ENCODE measurements at places on chromosomes 7 and 10.

- DNase-seq: no peak
Observed at GRCh38 chr7:41445946-41446345, 256.9 kb downstream of the INHBA start.

GRCh38 chr10:25575343-25575742 lies 358.7 kb upstream of the MYO3A start:
- DNase-seq: no peak

GRCh38 chr10:14560274-14560673 lies 214.4 kb downstream of the FAM107B start:
- DNase-seq: peak; percentile 59

- no peak for DNase-seq
Observed at GRCh38 chr10:121462281-121462680, 136.0 kb downstream of the FGFR2 start.

- DNase-seq: peak; percentile 91
Observed at GRCh38 chr7:73429215-73429614, 4.4 kb upstream of the FZD9 start.

GRCh38 chr10:119340893-119341458 lies 133.6 kb downstream of the GRK5 start:
- DNase-seq: no peak

DNA sequence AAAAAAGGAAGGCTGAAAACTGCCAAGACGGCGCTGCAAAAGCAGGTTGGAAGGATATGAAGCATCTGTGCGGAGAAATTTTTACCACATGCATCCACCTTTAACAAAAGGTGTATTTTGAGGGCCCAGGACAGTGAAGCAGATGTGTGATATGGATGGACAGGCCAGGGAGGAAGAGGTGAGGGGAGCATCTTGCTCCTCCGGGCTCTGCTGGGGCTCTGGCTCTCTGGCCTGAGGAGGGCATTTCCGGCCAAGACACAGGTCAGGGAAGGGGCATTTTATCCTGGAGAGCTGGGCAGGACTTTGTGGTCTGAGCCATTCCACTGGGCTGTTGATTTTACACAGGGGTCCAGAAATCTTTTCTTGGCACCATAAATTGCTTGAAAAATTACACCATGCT lies 175.1 kb downstream of the ZMYND11 start:
- no peak for DNase-seq

DNA sequence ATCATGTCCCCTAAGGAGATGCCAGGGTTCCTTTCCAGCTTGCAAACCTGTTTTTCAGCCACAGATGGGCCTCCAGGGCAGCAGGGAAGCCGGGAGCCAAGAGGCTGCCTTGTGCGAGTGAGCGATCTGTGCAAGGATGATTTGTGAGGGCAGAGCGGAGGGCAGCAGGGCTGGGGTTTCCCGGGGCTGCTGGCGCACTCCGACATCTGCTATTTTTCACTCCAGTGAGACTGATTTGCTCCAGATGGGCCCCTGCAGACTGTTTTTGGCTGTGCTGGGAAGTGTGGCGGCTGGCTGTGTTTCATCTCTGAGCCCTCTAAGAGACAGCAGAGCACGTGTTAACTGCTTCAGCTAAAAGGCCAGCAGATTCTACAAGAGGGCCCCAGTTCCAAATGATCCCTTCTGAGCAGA lies 466.2 kb downstream of the TYW1 start:
- no peak for DNase-seq

DNA sequence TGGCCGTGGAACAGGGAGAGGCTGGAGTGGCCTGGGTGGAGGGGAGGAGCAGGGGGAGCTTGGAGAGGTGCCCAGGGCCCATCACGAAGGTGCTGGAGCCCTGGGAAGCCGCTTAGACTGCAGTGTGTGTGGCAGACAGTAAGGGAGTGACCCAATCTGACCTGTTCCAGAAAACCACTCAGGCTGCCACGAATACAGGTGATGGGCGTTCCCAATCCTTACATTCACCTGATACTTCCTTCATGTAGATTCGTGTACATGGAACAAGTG lies 161.7 kb downstream of the SVIL start:
- no peak for DNase-seq

- DNase-seq: no peak
Observed at GRCh38 chr7:37665352-37666022, 18.1 kb upstream of the GPR141 start.

DNA sequence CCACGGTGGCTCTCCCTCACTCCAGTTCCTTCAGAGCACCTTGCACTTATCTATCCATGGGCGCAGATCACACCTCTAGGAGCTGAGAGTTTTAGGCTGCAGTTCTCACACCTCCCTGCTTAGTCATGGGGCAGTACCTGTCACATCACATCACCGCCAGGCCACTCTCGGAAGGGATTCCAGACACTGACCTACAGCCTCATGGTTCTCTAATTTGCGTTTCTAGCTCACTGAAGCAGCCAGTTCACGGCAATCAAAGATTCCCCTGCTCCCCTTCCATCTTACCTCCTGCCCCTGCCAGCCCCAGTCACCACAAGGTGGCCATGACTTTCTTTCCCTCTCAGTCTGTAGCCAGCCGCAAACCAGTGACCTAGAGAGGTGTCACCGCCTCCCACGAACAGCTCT lies 34.2 kb downstream of the ADRB1 start:
- peak; percentile 28 for DNase-seq
